HS-27A (cell line): ENCODE measurements at places on chromosomes 5 and 9.

DNA sequence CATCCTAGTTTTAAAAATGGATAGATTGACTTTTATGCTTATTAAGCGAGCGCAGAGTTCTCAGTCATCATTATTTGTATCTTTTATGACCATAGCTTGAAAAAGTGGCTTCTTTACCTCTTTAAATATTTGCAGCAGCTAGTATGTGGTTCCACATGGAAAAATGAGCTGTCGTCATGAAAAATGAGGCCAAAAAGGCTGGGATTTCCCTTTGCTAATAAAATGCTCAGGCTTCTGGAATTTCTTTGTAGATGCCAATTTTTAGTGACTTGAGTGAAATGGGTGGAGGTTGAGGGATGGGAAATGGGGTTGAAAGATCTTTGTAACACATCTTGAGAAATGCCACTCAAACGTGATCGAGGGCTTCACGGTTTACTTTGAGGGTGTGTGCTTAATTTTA lies 35.2 kb downstream of the RAI14 start:
- DNase-seq, result no peak

DNA sequence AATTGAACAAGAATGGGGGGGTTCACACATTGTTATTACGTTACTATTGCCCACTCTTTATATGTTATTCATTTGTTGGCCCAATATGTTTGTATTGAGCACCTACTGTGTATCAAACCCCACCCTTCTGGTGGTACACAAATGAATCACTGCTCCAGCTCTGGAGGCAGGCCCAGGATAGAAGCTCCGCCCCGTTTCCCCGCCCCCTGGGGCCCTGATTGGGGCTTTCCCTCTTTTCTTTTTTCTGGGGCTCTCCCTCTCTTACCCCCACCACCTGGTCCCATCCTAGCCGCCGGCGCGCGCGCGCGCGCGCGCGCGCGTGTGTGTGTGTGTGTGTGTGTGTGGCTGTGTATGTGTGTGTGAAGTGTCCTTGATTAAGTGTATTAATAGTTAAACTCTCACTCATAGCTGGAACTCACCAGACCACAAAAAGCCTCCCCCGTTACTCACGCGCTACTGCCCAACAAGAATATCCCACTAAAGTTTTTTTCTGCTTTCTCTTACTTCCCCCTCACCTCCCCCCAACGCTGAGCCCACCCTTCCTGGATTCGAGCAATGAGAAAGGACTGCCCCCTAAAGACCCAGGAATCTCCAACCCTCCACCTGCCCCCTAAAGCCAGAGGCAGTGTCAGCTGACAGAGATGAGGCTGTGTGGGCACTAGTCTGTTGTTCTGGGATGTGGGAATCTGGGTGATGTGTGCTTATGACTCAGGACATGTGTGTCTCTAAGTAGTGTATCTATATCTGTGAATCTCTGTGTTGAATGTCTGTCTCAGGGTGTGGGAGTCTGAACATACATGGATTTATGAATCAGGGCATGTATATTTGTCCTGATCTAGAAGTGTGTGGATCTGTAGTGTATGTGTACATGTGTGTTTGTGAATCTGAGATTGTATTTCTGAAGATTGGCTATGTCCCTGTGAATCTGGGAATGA lies 4.0 kb downstream of the CXXC5 start:
- no peak for DNase-seq

- no peak for DNase-seq
Observed at GRCh38 chr9:37107701-37108100, 12.7 kb upstream of the ZCCHC7 start.

GRCh38 chr9:112076814-112077213 lies 98.3 kb downstream of the SUSD1 start:
- no peak for DNase-seq

DNA sequence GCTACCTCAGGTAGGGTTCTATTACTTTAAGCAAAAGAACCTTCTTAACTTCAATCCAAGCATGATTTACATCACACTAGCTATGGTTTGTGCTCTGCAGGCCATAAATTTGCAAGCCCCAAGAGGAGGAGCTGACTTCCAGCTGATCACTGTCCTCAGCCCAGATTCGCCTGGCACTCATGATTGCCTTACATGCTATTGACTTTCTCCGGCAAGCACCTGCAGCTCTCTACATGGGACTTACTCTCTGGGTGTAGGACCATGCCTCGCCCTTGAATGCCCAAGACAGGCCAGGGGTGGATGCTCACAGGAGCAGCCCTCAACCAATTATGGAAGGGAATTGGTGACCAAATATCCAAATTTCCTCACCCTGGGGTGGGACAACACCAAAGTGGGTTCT lies 99.8 kb downstream of the ESM1 start:
- no peak for DNase-seq

DNA sequence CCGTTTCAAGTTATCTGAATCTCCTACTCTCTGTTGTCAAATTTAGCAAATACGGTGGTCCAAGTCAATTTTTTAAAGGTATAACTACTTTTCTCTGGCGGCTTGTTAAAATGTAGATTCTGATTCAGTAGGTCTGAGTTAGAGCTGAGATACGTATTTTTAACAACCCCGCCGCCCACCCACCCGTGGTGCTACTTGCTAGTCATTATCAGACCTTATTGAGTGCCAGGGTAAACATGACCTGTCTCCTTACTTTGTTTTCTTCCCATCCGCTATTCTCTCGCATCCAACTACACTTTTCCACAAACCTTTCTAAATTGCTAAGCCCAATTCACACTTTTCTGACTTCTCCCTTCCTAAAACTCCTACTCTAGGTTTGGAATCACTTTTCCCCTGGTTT lies 694 bp upstream of the PLAA start:
- DNase-seq, result no peak

DNA sequence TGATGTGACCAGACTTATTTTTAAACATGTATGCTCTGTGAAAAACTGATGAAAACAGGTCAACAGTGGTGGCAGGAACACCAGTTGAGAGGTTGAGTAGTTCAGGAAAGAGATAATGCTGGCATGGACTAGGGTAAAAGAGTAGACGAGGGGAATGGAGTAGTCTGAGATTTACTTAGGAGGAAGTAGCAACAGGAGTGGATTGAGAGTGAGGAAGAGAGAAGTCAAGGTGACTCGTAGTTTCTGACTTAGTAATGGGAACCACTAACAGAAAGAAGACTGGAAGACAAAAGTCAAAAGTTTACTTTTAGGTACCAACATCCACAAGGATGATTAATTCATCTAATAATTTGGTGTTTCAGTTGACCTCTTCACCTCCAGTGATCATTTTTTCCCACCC lies 3.6 kb downstream of the SRA1 start:
- no peak for DNase-seq

- no peak for DNase-seq
Observed at GRCh38 chr5:157050050-157050449, 8.9 kb downstream of the HAVCR1 start.

DNA sequence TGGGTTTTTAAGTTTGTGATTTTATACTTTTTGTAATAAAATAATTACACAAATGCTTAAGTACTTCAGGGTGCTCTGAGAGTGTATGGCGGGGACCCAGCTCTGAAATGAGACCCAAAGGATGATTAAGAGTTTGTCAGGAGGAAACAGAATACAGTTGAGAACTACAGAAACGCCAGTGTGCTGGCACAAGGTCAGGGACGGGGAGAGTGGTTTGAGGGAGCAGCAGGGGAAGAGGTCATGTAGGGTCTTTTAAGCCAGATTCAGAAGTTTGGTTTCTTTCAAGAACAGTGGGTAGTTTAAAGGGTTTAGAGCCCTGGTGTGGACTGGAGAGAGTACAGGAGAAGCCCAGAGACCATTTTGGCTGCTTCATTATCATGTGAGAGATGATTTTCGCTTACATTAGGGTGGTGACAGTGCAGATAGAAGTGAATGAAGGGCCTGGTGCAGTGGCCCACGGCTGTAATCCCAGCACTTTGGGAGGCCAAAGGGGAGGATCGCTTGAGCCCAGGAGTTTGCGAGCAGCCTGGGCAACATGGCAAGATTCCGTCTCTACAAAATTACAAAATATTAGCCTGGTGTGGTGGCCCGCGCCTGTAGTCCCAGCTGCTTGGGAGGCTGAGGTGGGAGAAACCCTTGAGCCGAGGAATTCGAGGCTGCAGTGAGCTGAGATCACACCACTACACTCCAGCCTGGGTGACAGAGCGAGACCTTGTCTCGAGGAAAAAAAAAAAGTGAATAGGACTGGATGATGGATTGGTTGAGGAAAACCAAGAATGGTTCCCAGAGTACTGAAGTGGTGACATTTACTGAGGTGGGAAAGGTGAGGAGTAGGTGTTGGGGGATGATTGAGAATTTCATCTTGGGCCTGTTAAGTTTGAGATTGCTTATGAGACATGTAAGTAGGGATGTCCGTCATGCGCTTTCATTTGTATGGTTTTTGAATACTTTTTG lies 1.4 kb upstream of the ETF1 start:
- no peak for DNase-seq

DNA sequence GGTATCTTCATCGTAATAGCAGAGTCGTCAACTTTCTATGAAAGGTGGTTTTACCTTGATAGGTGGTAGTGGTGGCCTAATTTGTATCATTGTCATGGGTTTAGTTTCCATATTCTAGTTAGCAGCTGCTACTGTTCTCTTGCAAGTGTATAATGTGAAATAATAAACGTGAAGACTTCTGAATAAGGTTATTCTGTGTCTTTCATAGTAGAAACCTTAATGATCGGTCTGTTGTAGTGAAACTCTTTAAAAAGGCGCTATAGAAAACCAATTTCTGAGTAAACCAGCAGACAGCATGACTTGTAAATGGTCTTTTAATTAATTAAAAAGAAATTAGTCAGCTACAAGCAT lies 1.6 kb downstream of the SET start:
- no peak for DNase-seq

GRCh38 chr9:81408951-81409350 lies 280.4 kb downstream of the TLE1 start:
- no peak for DNase-seq

- no peak for DNase-seq
Observed at GRCh38 chr9:35432076-35432475, 57.8 kb upstream of the RUSC2 start.

DNA sequence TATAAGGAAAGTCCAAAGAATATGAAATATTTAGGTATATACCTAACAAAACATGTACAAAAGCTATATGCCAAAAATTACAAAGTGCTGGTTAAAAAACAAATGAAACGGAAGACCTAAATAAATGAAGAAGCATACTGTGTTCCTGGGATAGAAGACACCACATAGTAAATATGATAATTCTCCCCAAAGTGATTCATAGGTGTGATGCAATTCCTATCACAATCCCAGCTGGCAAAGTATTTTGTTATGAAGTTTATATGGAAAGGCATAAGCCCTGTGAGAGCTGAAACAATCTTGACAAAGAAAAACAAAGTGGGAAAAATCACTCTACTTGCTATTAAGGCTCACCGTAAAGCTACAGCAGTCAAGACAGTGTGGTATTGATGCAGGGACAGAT lies 2.6 kb upstream of the SMIM23 start:
- DNase-seq, result no peak

DNA sequence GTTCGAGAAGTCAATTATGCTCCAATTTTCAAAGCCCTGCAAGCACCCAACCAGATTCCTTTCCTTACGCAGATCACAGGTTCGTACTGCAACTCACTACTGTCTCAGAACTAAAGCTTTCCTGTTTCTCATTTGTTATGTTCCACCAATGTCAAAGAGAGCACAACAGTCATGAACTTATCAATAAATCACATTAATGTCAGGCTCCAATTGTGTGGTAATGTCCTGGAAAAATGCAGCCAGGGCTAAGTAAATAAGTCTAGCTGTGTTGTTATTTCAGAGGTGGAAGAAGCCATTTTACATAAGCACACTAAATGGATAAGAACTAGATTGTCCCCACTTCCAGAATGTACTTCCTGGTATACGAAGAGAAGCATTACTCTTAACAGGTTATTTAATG lies 488.6 kb upstream of the PTGER4 start:
- no peak for DNase-seq

GRCh38 chr9:14346811-14347405 lies 33.0 kb upstream of the NFIB start:
- DNase-seq, result no peak

DNA sequence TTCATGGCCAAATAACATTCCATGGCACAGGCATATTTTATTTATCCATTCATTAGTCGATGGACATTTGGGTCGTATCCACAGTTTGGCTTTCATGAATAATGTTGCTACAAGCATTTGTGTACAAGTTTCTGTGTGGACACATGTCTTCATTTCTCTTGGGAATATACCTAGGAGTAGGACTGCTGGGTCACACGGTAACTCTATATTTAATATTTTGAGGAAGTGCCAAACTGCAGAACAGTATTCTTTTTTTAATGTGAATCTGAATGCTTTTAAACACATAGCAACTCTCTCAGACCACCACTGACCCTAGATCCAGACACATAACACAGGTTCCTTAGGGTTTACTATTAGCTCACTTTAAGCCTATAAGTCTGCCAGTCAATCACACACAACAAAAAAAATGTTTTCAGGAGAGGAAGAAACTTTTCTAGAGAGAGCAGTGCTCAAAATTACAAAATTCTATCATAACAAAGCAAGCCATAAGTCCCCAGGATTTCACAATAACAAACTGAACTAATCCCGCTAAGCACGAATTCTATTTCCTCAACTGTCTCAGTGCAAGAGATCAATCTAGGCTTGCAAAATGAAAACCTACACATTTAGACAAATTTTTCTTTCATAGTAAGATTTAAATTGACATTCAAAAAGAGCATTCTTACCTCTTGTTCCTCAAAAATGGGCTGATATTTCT lies 41.8 kb upstream of the GABBR2 start:
- DNase-seq, result no peak

DNA sequence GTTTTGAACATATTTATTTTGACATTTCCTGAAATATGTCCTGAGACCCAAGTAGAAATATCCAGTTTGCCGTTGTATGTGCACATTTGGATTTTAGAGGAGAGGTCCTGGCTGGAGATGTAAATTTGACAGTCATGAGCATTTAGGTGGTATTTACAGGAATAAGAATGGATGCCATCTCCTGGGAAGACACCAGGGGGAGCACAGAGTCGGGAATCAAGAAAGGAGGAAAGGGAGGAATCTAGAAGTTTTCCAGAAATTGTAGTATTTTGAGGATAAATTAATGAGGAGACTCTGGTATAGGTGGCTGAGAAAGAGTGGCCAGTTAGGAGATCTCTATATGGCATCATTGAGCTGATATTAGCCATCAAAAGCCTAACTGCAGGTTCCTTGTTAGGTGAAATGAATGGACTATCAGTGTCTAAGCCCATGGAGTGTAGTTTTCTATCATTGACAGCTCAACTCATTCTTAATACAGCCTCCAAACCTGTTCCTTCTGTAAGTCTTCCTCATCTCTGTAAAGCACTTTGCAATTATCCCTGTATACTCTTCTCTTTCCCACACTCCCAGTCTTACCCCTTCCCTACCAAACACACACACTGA lies 7.2 kb downstream of the GAPT start:
- no peak for DNase-seq

GRCh38 chr5:151123897-151124751 lies 33.5 kb downstream of the ANXA6 start:
- no peak for DNase-seq
